ENCODE measurements at places on chromosomes 4 and X.

DNA sequence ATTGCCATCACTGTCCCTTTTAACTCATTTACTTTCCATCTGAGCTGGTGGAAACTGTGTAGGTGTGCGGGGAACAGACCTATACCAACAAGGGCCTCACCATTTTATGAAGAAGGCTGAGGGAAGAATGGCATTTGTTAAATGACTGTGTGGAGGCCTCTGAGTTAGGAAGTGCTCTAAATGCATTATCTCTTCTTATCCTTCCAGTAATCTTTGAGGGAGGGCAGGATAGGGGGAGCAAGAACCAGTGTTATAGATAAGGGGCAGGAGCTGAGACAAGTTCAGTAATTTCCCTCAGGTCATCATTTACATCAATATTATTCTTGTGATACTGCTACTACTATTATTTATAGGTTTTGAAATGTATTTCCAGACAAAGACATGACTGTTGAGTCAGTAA, 122.4 kb upstream of the PDLIM3 start:
- no peaks in the 10 kb centered on the region for H3K4me1 ChIP-seq
- DNase-seq = no peak
- H3K27ac ChIP-seq = no peak overlapping the region
- no peak overlapping the region for H3K4me3 ChIP-seq
- no peaks in the 10 kb centered on the region for H3K36me3 ChIP-seq

GRCh38 chr4:118833192-118833820, 2.6 kb downstream of the SEC24D start:
- peaks cover 9% of the 10 kb centered on the region for H3K4me1 ChIP-seq
- no peak for DNase-seq
- H3K4me3 ChIP-seq = peak overlapping the region; percentile 92
- H3K27ac ChIP-seq = peak overlapping the region; percentile 98
- peaks cover 21% of the 10 kb centered on the region for H3K36me3 ChIP-seq
- no peaks in the 10 kb centered on the region for H3K27me3 ChIP-seq

DNA sequence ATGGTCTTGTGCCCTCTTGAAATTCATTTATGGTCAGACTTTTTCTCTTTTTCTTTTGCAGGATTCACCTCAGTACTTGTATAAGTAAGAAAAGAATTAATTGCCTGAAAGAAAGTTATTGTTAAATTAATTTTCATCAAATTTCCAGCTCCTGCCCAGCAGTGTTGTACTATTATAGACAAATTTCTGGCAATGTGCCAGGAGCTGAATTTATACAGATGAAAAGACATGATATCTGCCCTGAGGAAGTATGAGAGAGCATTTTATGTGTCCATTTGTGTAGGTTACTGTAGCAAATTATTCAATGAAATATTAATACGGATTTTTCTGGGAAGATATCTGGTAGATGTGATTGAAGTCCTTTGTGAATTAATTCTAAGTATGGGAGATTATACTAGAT, 2371.5 kb upstream of the TENM3 start:
- no peaks in the 10 kb centered on the region for H3K4me1 ChIP-seq
- H3K27ac ChIP-seq = no peak overlapping the region
- H3K27me3 ChIP-seq = no peaks in the 10 kb centered on the region
- no peak for DNase-seq

DNA sequence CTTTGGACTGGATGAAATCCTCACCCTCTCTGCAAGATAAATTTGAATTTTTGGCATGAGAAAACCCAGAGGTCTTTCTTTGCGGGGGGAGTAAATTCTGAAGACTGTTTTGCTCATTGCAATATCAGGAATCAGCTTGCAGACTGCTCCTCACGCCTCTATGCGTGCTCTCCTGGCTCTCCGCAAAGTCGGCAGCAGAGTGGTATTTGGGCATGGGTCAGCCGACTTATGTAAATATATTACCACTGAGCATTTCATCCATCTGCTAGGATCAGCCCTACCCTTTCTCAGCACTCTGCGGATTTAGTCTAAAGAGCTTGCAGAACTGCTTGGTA, 288.0 kb downstream of the ASMT start:
- H3K36me3 ChIP-seq = no peaks in the 10 kb centered on the region
- no peak overlapping the region for H3K4me3 ChIP-seq
- H3K27me3 ChIP-seq = no peaks in the 10 kb centered on the region
- H3K4me1 ChIP-seq = no peaks in the 10 kb centered on the region
- no peak overlapping the region for H3K27ac ChIP-seq
- no peak for DNase-seq

DNA sequence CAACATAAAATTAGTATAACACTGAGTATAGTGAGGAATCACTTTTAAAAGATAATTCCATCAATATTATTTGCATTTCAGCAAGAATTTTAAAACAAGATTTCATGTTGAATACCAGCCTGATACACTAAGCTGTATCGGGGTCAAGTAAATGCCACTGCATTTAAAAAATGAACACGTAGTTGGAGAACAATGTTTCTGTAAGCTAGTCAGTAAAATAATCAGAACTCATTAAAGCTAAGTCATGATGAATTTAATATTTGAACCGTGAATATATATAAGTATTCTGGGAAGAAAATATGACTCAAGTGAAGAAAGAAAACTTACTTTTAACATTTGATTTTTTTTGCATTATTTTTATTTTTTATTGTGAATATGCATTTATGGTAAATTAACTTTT, 611.0 kb upstream of the PABPC4L start:
- H3K4me3 ChIP-seq = no peak overlapping the region
- no peaks in the 10 kb centered on the region for H3K27me3 ChIP-seq
- DNase-seq = no peak
- H3K4me1 ChIP-seq = no peaks in the 10 kb centered on the region
- no peaks in the 10 kb centered on the region for H3K36me3 ChIP-seq

DNA sequence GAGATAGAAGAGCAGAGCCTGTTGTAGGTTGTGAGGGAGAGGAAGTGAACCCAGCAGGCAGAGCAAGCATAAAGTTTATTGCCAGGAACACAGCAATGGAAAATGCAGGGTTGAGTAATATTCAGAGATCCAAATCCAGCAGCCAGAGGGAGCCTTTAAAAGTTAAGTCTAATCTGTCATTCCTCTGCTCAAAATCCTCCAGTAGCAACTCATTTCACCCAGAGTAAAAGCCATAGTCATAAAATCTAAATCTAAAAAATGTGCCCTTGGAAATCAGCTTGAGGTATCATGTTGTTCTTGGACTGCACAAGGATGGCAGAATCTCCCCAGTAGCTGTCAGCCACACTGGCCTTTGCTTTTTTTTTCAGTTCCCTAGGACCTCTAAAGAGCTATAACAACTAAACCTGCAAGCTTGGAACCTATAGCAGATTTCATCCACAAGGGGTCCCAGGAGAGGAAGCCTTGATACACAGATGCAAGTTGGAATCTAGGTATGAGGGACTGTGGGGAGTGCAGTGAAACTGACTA, 62.9 kb upstream of the FRAS1 start:
- no peak overlapping the region for H3K4me3 ChIP-seq
- no peaks in the 10 kb centered on the region for H3K36me3 ChIP-seq

DNA sequence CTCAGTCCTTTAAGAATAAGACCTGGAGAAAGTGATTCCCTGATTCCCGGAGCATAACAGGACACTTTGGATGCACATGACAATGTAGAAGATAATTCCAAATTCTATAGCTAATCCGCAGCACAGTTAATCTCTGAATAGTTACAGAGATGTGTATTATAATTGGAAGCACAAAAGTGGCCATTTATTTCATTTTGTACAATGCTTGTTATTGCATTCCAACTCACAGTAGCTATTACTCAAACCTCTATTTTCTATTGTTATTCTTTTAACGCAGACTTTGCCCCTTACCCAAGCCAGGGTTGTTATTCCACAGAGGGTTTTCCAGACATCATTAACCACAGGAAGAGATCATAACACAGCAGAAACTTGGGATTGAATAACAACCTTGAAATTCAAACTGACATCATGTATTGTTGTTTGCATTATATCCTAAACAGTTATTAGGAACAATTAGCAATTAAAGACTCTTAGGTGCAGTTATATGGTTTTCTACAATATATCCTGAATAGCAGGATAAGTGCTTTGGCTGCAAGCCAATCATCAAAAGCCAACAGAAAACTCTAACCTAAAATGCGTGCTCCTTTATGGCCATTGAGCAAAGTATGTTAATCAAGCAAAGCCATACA, 984.0 kb upstream of the TENM3 start:
- H3K27ac ChIP-seq = no peak overlapping the region
- no peaks in the 10 kb centered on the region for H3K27me3 ChIP-seq
- H3K4me1 ChIP-seq = no peaks in the 10 kb centered on the region
- H3K36me3 ChIP-seq = no peaks in the 10 kb centered on the region
- H3K4me3 ChIP-seq = no peak overlapping the region
- no peak for DNase-seq

- H3K4me3 ChIP-seq = no peak overlapping the region
- no peaks in the 10 kb centered on the region for H3K4me1 ChIP-seq
- H3K36me3 ChIP-seq = no peaks in the 10 kb centered on the region
- no peak for DNase-seq
- no peaks in the 10 kb centered on the region for H3K27me3 ChIP-seq
These were observed 63.3 kb upstream of the ANXA10 start for GRCh38 chr4:168028970-168029597.

DNA sequence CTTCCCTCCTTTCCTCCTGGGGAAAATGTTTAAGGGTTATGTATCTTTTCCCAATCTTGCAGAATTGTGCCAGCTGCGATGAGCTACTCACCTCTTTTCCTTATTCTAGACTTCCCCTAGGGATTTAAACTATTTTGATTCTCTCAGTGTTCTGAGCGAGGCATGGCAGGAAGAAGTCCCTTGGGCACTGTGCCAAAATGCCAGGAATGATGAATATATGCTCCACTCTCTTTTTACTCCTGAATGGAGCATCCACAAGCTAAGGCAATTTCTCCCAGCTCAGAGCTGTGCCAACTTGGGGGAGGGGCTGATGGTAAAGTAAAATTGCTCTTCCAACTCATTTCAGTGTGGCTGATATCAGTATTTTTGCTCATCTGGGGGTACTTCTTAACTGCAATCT, 4.0 kb upstream of the C4orf17 start:
- H3K36me3 ChIP-seq = no peaks in the 10 kb centered on the region
- H3K4me3 ChIP-seq = no peak overlapping the region
- no peaks in the 10 kb centered on the region for H3K4me1 ChIP-seq
- no peak overlapping the region for H3K27ac ChIP-seq
- no peaks in the 10 kb centered on the region for H3K27me3 ChIP-seq
- no peak for DNase-seq

DNA sequence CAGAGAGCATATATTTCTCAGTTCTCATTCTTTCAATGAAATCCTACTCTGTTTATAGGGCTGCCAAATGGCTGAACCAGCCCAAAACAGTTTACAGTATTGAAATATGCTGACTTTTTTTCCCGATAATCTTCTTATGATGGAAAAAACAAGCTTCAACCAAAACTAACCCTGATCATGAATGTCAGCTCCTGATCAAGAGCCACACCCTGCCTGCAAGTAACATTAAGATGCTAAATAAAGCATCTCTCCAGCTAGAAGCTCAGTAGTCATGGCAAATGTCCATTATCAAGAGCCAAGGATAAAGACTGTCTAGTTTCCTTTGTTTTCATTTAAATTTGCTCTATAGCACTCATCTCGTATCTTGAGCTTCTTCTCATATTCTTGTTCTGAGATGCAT, 136.0 kb downstream of the ADAMTS3 start:
- no peak overlapping the region for H3K4me3 ChIP-seq
- H3K27ac ChIP-seq = no peak overlapping the region
- no peaks in the 10 kb centered on the region for H3K27me3 ChIP-seq

DNA sequence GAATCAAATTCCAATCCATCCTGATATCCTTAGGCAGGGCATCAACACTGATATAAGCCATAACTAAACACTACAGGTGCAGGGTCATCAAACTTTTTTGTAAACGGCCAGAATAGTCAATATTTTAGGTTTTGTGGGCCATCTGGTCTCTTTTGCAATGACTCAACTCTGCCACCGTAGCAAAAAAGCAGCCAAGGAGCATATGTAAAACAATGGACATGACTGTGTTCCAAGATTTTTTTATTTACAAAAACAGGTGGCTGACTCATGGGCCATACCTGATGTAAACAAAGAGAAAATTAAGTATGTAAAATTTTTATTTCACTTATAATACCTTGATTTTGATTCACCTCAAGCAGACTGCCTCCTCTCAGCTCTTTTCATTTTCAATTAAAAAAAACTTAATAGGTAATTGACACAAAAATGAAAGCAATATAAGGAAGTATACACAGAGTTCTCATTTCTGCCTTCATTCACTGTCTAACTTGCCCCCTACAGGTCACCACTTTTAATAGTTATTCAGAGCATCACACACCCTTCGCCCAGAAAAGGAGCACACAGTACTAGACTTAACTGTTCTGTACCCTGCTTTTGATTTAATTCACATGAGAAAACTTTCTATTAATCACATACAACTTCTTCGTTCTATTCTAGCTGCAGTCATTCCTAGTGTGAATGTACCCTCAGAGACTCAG, 35.3 kb upstream of the GPM6B start:
- H3K4me1 ChIP-seq = no peaks in the 10 kb centered on the region
- DNase-seq = no peak
- no peaks in the 10 kb centered on the region for H3K27me3 ChIP-seq
- H3K27ac ChIP-seq = no peak overlapping the region

DNA sequence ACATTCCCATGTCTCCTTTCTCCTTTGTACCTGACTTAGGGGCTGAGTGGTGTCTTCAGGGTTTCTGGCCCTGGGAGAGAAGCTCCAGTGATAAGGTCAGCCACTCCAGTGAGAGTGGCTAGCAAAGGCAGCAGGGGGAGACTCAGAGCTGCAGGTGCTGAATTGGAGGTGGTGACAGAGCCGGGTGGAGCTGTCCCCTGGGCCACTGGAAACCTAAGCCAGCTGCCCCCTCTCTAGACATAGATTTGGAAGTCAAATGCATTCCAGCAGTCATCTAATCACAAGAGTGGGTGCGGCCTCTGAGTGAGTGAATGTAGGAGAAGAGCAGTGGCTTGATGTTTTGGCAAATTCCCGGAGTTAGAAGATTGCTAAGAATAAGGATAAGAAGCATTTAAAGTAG, 28.5 kb downstream of the TRIM2 start:
- H3K27ac ChIP-seq = peak overlapping the region; percentile 62
- H3K4me3 ChIP-seq = no peak overlapping the region
- H3K27me3 ChIP-seq = no peaks in the 10 kb centered on the region
